Stimulated activated CD8-positive, alpha-beta memory T cell treated with anti-CD3 and anti-CD28 coated beads, Interleukin-4, amount 100 ng/mL, for 1 hour (primary cell): ENCODE measurements at places on chromosomes 4 and X.

DNA sequence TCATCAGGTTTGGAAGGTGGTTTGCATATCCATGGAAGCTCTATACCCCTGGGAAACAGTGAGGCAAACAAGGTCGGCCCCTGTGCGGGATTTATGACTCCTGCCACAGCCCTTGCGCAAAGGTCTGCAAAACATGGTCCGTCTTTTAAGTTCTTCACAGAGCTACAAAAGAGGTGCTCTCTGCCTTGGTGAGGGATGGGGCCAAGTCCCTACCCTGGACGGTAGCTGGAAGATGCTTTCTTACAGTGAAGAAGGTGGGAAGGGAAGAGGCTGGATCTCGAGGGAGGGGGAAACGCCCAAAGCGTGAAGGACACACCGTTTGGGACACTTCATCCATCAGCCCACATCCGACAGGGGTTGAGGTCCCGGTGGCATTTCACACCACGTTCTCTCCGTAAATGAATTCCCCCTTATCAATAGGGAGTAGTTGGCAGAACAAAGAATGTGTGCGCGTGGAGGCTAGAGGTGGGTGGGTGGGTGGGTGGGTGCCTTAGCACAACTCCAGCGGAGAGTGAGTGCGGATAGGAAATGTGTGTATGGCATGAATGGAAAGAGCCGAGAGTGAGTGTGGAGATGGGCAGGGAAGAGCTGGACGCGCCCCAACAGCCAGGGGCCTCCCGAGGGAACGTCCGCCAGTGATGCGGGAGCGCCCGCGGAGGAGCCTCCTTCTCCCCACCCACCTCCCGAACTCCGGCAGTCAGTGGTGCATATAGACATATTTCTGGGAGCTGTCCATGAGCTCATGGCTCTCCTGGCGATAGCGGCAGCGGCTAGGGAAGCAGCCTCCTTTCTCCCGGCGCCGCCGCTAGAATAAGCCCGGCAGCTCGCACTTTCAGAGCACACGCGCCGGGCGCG, 68.3 kb downstream of the LARP7 start:
- DNase-seq = no peak

- DNase-seq = no peak
Measured at GRCh38 chr4:9893329-9894108, 112.1 kb downstream of the DRD5 start.

DNA sequence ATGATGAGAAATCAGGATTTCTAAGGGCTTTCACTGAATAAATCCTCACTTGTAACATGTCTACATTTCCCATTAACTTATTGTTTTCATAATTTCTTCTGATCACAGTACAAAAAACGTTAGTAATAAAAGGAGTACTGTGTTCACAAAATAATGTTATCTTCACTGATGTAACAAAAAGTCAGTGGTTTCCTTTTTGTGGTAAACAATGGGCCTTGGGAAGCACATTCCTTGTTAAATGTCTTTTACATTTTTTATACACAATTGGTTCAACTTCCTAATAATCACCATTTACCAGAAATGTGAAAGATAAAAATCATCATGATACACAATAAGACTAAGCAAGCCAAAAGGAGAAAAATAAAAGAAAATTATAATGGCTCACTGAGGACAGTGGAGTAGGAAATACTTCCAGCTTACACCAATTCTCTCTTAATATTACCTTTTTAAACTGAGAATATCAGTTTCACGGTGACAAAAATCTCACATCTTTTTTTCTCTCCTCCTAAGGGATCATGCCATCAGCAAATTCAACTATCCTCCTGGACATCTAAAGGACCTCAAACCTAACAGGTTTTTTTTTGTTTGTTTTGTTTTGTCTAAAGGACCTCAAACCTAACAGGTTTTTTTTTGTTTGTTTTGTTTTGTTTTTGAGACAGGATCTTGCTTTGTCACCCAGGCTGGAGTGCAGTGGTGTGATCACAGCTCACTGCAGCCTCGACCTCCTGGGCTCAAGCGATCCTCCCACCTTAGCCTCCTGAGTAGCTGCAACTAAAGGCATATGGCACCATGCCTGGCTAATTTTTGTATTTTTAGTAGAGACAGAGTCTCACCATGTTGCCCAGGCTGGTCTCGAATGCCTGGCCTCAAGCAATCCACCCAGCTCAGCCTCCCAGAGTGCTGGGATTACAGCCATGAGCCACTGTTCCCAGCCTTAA, 57.3 kb downstream of the FRYL start:
- no peak for DNase-seq

GRCh38 chr4:2882341-2882740, 38.7 kb downstream of the ADD1 start:
- DNase-seq = no peak

DNA sequence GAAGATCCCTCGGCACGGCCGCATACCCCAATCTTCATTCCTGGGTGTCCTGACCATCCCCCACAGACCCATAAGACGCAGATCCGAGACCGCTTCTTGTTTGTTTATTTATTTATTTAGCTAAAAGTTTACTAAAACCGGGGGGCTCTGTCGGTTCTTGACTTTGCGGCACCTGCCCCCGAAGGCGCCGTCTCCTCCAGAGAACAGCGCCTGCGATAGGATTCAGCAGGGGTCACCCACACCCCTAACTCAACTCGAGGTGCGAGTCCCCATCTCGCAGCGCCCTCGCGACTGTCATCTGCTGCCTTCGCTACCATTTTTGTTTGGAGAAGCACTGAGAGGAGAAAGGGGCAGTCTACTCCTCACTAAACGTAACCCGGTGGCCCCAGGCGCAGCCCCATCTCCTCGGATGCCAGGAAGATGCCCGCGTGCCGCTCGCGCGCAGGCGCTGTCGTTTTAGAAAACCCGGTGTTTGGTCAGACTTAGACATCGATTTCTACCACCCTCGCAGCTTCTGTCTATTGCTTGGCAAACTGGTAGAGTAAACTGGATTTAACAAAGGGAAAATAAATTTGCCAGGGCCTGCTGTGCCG, 18.9 kb upstream of the GPR101 start:
- DNase-seq = peak; percentile 1

DNA sequence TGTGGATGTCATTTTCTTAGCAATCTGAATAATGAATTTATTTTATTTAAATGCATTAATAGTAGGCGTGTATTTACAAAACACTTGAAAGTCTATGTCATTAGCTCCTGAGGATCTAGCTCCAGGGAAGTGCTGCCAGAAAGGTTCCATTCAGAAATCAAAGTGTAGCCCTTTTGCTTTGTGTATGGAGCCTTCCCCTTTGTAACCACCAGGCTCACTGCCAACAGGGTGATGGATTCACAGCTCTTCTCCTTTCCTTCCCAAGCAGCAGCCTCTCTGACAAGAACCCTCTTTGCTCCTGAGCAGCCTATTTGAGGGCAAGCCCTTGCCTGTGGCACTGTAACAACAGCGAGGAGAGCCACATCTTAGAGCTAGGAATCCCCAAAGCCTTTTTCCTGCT, 286.0 kb upstream of the RASGEF1B start:
- no peak for DNase-seq

DNA sequence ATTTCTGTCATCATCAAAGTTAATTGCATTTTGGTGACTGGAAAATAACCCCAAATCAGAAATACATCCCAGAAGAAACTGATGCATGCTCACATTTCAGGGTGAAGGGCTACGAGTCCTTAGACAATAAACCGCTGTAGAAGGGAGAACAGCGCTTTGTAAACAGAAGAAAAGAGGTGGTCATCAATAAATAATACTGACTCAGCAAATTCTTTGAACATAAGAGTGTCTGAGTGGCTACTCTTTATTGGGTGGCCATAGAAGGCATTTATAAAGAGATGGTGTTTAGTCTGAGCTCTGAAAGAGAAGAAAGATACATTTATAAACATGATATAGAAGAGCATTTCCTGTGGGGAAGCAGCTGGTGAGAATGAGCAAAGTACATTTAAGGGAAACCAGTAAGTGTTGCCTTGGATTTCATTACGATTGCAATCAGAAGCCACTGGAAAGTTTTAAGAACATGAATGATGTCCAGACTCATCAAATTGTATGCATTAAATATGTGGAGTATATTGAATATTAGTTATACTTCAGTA, 246.9 kb upstream of the GIMD1 start:
- no peak for DNase-seq

DNA sequence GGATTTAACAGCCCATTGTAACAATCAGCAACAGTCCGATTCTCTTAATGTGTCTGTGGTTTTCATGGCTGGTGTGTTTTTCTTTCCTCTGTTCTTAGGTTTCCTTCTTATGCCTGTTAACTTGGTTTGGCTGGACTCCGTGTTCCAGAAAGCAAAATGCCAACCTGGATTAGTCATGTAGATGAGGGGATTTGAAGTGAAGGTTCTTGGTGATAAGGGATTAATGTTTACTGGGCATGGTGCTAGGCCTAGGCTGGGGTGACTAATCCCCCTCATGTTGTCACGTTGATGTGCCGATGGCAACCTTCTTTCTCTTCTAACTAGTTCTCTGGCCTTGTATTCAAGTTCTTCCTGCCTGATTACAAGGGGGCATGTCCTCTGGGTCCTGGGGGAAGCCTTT, 85.9 kb downstream of the REPS2 start:
- DNase-seq = no peak
